T-cell (primary cell): ENCODE measurements at places on chromosomes 2 and 18. TPM values are rescaled to one million over a fixed set of nuclear protein-coding genes. Genes with fewer than 3 reads are reported as not detected.

Gene PLEKHH2
- 3.1 TPM for total RNA-seq

Gene SPIRE1
- 1.3 TPM for total RNA-seq

Gene LDLRAD4
- 78.8 TPM for total RNA-seq

Gene ZNF804A
- total RNA-seq: not detected
